ENCODE measurements at places on chromosomes 12 and 14.

DNA sequence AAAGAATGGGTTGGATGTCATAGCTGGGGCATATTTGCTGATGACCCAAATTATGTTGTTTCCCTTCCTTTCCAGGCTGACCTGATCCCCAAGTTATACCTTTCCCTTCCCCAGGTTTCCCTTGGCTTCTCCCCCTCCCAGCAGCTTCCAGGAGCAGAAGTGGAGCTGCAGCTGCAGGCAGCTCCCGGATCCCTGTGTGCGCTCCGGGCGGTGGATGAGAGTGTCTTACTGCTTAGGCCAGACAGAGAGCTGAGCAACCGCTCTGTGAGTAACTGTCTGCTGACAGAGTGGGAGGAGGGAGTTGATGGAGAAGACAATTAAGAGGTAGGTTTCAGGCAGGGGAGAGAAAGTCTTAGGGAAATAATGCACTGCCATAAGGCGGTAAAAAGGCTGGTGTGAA, 25.0 kb downstream of the A2ML1 start:
- H3K27ac ChIP-seq = no peak overlapping the region
- H3K4me1 ChIP-seq = peaks cover 14% of the 10 kb centered on the region
- H3K36me3 ChIP-seq = no peaks in the 10 kb centered on the region
- no peak for DNase-seq
- no peak overlapping the region for H3K4me3 ChIP-seq
- peaks cover 5% of the 10 kb centered on the region for H3K27me3 ChIP-seq

- H3K4me1 ChIP-seq = no peaks in the 10 kb centered on the region
- no peak overlapping the region for H3K27ac ChIP-seq
- no peak overlapping the region for H3K4me3 ChIP-seq
- DNase-seq = no peak
Measured at GRCh38 chr12:11446372-11446771, 51.0 kb upstream of the PRB2 start.

- peak overlapping the region; percentile 54 for H3K4me3 ChIP-seq
- peak overlapping the region; percentile 93 for H3K27ac ChIP-seq
- H3K4me1 ChIP-seq = peaks cover 96% of the 10 kb centered on the region
- DNase-seq = no peak
- H3K36me3 ChIP-seq = peaks cover 5% of the 10 kb centered on the region
Measured at GRCh38 chr14:91373591-91374254, 43.9 kb downstream of the CCDC88C start.

DNA sequence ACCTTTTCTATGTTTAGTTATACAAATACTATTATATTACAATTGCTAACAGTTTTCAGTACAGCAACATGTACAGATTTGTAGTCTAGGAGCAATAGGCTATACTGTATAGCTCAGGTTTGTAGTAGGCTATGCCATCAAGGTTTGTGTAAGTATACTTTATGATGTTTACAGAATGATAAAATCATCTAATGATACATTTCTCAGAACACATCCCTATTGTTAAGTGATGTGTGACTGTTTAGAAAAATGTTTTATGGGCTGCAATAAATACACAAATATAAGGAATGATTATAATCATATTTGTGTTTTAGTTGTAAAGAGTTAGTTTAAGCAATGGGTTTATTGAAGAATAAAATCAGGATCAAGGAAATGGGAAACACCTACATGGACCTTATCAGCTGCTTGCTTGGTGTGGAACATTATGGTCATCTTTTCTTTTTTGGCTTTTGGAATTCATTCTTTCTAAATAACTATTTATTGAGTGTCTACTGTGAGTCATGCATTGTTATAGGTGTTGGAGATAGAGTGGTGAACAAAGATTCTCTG, 24.5 kb upstream of the FBXO33 start:
- H3K4me1 ChIP-seq = no peaks in the 10 kb centered on the region
- no peaks in the 10 kb centered on the region for H3K27me3 ChIP-seq
- no peaks in the 10 kb centered on the region for H3K36me3 ChIP-seq
- no peak overlapping the region for H3K27ac ChIP-seq
- H3K4me3 ChIP-seq = no peak overlapping the region

- H3K36me3 ChIP-seq = no peaks in the 10 kb centered on the region
- no peak overlapping the region for H3K4me3 ChIP-seq
- H3K27ac ChIP-seq = no peak overlapping the region
- no peak for DNase-seq
Measured at GRCh38 chr12:60644076-60644475, 1048.2 kb downstream of the SLC16A7 start.

- H3K4me3 ChIP-seq = no peak overlapping the region
- no peak overlapping the region for H3K27ac ChIP-seq
- DNase-seq = no peak
- H3K4me1 ChIP-seq = no peaks in the 10 kb centered on the region
Measured at GRCh38 chr12:41905073-41905758, 239.5 kb downstream of the GXYLT1 start.

GRCh38 chr14:85752175-85752574, 222.2 kb downstream of the FLRT2 start:
- H3K4me3 ChIP-seq = no peak overlapping the region
- H3K27me3 ChIP-seq = no peaks in the 10 kb centered on the region
- DNase-seq = no peak
- H3K27ac ChIP-seq = no peak overlapping the region

DNA sequence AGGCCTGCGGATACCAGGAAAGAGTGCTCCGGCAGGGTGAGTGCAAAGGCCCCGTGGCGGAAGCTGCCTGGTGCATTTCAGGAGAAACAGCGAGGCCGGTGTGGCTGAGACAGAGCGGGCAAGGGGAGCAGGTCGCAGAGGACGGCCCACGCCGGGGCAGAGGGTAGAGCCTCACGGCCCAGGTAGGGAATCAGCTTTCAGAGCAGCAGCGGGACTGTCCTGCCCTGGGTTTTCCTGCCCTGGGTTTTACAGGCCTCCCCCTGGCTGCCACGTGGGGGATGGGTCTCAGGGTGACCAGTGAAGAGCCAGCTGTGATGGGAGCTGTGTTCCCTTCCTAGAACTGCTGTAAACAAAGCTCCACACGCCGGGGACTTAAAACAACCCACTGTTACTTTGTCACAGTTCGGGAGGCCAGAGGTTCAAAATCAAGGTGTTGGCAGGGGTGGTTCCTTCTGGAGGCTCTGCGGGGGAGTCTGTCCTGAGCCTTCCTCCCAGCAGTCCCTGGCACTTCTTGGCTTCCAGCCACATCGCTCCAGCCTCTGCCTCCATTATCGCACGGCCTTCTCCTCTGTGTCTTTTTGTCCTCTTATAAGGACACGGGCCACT, 10.4 kb downstream of the NCOR2 start:
- DNase-seq = no peak
- H3K4me1 ChIP-seq = peaks cover 58% of the 10 kb centered on the region
- peaks cover 14% of the 10 kb centered on the region for H3K36me3 ChIP-seq
- H3K4me3 ChIP-seq = no peak overlapping the region
- H3K27ac ChIP-seq = peak overlapping the region; percentile 94

- DNase-seq = no peak
- H3K27ac ChIP-seq = peak overlapping the region; percentile 42
- H3K4me1 ChIP-seq = peaks cover 11% of the 10 kb centered on the region
Measured at GRCh38 chr12:42017051-42017450, 127.6 kb downstream of the GXYLT1 start.

DNA sequence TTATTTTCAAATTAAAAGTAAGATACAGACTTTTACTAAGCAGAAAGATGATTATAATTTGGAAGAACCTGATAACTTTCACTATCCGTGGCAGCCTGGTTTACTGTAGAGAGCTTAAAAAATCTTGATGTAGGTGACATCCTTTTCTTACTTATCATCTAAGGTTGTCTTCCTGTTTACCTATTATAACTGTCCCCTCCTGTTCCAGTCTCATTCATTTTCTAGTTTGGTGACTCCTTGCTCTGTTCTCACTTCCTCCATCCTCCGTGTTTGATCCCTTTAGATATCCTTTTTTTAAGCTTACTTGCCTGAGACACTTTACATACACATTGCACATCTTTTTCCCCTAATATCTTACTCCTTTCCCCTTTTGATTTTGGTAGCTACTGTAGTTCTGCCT, 27.5 kb downstream of the CCDC91 start:
- DNase-seq = no peak
- H3K27me3 ChIP-seq = no peaks in the 10 kb centered on the region
- peaks cover 11% of the 10 kb centered on the region for H3K36me3 ChIP-seq
- H3K4me3 ChIP-seq = no peak overlapping the region

GRCh38 chr12:41497409-41497808, 309.3 kb downstream of the PDZRN4 start:
- no peaks in the 10 kb centered on the region for H3K36me3 ChIP-seq
- no peak for DNase-seq
- no peaks in the 10 kb centered on the region for H3K4me1 ChIP-seq
- no peak overlapping the region for H3K4me3 ChIP-seq

- H3K27ac ChIP-seq = peak overlapping the region; percentile 99
- no peak for DNase-seq
- peak overlapping the region; percentile 75 for H3K4me3 ChIP-seq
- H3K4me1 ChIP-seq = peaks cover 41% of the 10 kb centered on the region
- no peaks in the 10 kb centered on the region for H3K36me3 ChIP-seq
- H3K27me3 ChIP-seq = no peaks in the 10 kb centered on the region
Measured at GRCh38 chr12:62957233-62957953, 22.4 kb upstream of the PPM1H start.

- H3K36me3 ChIP-seq = no peaks in the 10 kb centered on the region
- H3K27ac ChIP-seq = no peak overlapping the region
- no peaks in the 10 kb centered on the region for H3K4me1 ChIP-seq
- H3K4me3 ChIP-seq = no peak overlapping the region
- H3K27me3 ChIP-seq = no peaks in the 10 kb centered on the region
- DNase-seq = no peak
Measured at GRCh38 chr12:59240048-59240447, 319.7 kb upstream of the LRIG3 start.

DNA sequence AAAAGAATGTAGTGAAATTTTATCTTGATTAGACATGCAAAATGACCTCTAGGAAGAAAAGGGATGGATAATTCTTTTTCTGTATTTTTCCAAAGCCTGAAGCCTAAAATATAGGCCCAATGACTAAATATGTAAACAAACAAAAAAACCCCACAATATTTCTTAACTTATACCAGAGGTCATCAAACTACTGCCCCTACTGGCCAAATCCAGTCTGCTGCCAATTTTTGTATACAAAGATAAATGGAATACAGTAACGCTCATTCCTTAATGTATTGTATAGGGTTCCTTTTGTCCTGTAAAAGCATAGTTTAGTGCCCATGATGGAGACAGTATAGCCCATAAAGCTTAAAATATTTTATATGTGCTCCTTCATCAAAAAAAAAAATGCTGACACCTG, 145.7 kb upstream of the ALG10 start:
- H3K36me3 ChIP-seq = no peaks in the 10 kb centered on the region
- no peak overlapping the region for H3K4me3 ChIP-seq
- DNase-seq = no peak

DNA sequence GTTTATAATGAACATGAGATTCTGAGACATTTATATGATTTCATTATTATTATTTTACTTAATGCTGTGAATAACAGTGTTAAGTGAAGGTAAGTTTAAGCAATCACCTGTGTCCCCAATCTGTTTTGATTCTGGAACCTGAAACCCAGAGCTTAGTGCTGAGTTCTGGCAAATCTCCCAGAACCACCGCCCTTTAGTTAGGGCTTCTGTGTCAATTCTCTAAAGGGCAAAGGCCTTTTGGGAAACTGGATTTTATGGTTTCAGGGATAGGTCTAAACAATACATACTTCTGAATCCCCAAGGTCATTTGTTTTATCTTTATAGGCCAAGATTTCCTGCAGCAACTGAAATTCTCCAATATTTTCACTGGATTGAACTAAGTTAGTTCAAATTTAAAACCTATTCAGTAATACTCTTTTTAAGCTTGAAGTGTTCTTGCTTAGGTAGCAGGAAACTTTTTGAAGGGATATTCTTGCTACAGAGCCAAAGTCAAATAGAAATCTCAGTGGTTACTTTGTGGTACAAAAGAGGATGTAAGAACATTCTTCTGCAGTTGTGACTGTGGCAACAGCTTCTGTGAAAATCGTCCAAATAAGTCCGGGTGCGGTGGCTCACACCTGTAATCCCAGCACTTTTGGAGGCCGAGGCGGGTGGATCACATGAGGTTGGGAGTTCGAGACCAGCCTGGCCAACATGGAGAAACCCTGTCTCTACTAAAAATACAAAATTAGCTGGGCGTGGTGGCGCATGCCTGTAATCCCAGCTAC, 10.0 kb upstream of the PKP2 start:
- H3K36me3 ChIP-seq = no peaks in the 10 kb centered on the region
- no peak overlapping the region for H3K27ac ChIP-seq
- H3K27me3 ChIP-seq = peaks cover 18% of the 10 kb centered on the region
- H3K4me3 ChIP-seq = no peak overlapping the region
- H3K4me1 ChIP-seq = no peaks in the 10 kb centered on the region

- peak; percentile 17 for DNase-seq
- H3K4me1 ChIP-seq = peaks cover 47% of the 10 kb centered on the region
- H3K4me3 ChIP-seq = no peak overlapping the region
- H3K27me3 ChIP-seq = peaks cover 3% of the 10 kb centered on the region
- H3K36me3 ChIP-seq = no peaks in the 10 kb centered on the region
- no peak overlapping the region for H3K27ac ChIP-seq
Measured at GRCh38 chr12:117526757-117527478, 165.5 kb upstream of the NOS1 start.

DNA sequence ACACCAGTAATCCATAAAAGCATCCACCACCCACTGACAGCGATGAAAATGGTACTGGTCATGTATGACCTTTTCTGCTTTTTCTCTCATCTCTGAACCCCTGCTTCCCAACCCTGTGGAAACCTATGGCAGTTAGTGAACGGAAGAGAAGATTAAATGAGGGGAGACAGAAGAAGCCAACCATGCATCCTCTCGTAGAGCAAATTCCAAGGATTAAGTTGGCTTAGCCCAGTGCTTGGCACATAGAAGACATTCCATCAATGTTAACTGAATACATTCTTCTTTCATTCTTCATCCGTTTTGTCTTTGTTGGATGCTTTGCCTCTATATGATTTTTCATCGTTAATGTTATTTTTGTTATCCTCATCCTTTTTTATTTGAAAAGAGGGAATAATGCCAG, 339.7 kb upstream of the FLRT2 start:
- no peak overlapping the region for H3K27ac ChIP-seq
- peaks cover 7% of the 10 kb centered on the region for H3K4me1 ChIP-seq
- peaks cover 8% of the 10 kb centered on the region for H3K27me3 ChIP-seq

DNA sequence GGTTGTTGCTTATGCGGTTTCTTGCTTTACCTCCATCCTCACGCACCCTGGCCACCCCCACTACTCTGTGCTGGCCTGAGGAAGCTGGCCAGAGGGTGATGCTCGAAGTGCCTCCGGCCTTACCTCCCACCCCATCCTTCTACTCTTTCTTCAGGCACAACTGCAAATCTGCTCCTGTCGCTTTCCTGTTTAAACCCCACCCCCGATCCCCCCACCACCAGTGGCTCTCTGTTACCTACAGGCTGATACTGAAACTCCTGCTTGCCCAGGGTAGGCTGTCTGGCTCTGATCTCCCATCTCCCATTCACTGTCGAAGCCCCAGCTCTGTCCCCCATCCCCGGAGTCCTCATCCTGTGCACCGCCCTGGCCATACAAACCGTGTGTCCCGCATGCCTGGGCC, 111.5 kb downstream of the PRMT8 start:
- peaks cover 77% of the 10 kb centered on the region for H3K4me1 ChIP-seq
- peaks cover 30% of the 10 kb centered on the region for H3K27me3 ChIP-seq
- H3K27ac ChIP-seq = no peak overlapping the region
- H3K36me3 ChIP-seq = no peaks in the 10 kb centered on the region
- H3K4me3 ChIP-seq = no peak overlapping the region
- DNase-seq = no peak

GRCh38 chr12:68480526-68480925, 130.2 kb upstream of the RAP1B start:
- no peaks in the 10 kb centered on the region for H3K36me3 ChIP-seq
- peaks cover 5% of the 10 kb centered on the region for H3K27me3 ChIP-seq
- no peak overlapping the region for H3K4me3 ChIP-seq
- no peak for DNase-seq

- no peaks in the 10 kb centered on the region for H3K36me3 ChIP-seq
- no peak overlapping the region for H3K27ac ChIP-seq
- peaks cover 59% of the 10 kb centered on the region for H3K4me1 ChIP-seq
- H3K27me3 ChIP-seq = peaks cover 10% of the 10 kb centered on the region
- DNase-seq = no peak
Measured at GRCh38 chr14:100777818-100778525, 47.9 kb upstream of the MEG3 start.
